ENCODE measurements at places on chromosomes 4 and X.

- no peak for DNase-seq
Measured at GRCh38 chrX:40984962-40985361, 100.3 kb upstream of the USP9X start.

DNA sequence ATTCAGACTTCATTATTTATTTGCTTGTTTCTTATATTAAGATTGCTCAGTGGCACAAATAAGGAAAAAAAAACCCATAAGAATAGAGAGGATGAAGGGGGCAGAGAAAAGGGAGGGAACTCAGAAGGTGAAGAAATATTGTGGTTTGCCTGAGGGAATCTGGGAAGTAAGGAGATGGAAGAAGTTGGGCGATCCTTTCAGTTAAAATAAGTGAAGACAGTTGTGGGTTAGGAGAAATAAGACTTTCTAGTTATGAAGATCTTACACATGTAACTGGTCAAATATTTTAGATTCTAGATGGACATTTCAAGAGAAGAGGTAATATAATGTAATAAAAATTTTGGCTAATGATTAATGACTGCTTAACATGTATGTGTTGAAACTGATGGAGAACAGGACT, 138.7 kb upstream of the LIMCH1 start:
- DNase-seq: no peak

- DNase-seq: no peak
Measured at GRCh38 chr4:24763631-24764297, 31.6 kb upstream of the SOD3 start.

GRCh38 chr4:125244848-125245450, 69.8 kb upstream of the FAT4 start:
- DNase-seq: no peak

DNA sequence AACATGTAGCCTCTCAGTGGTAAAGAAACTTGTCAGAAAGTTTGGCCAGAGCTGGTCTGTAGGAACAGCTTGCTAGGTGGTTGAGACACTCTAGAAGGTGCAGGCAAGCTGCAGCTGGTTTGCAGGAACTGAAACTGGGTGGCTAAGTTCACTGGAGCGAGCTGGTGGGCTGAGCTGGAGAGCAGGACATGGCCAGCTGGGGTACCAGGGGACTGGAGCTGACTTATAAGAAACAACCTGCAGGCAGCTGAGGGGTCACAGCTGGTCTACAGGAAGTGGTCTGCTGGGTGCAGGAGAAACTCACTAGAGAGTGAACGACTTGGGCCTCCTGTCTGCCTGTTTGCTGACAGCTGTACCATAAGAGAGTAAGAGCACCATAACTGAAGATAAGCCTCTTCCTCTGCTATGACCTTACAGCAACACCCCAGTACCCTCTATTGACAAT, 157.1 kb upstream of the LNX1 start:
- DNase-seq: no peak

- DNase-seq: no peak
Measured at GRCh38 chrX:50075630-50076339, 125.0 kb downstream of the AKAP4 start.

DNA sequence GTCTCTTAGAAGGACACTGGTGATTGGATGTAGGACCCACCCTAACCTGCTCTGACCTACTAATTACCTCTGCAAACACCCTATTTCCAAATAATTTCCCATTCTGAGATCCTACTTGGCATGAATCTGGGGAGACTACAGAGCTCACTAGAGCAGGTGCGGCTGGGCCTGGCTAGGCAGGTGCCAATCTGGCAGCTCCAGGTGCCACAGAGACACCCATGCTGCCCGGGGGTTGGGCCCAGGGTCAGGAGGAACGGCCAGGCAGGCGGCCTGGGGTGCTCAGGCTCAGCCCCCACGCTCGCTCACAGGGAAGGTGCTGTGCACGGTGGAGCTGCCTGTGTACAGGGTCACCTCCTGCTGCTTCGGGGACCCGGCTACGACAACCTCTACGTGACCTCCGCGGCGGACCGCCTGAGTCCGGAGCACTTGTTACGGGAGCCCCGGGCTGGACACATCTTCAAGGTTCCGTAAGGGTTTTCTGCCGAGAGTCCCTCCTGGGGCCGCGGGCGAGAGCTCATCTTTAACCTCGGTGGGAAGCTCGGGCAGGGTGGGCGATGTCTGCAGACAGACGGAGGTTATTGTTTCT, 26.5 kb upstream of the PLCXD1 start:
- no peak for DNase-seq

DNA sequence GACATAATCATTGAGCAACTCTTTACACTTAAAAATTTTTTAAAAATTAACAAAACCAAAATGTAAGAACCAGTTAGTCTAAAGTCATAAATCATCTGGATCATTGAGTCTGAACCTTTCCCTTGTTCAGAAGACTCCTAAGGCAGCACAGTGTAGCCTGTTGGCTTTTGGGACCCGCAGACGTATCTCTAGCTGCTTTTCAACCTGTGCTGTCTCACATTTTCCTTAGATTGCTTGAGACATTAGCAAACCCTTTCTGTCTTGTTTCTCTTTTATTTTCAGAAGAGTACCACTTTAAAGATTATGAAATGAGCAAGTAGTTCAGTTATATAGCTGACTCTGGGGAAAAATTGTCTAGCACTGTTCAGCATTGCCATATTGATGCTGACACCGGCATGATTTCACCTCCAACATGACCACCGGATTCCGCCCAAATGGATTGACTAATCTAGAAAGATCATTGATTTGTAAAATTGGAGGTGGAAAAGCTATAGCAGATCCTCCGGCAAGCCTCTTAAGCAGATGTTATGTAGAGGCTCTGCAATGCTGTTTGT, 8.9 kb downstream of the TCEANC start:
- DNase-seq: no peak

DNA sequence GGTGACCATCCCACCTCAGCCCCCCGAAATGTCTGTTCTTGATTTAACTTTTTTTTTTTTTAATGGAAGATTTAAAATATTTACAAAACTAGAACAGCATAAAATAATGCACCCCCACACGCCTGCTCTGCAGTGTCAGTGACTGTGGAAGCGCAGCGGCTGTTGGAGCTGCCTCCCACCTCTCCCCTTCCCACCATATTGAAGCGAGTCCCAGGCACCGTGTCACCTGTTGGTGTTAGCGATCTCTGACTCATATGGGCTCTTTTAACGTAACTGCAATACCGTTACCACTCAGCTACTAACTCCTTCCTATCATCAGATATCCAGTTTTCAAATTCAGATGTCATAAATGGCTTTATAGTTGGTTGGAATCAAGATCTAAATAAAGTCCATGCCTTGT, 17.1 kb upstream of the TADA2B start:
- DNase-seq: no peak

- no peak for DNase-seq
Measured at GRCh38 chr4:173448103-173448502, 49.2 kb upstream of the SCRG1 start.

GRCh38 chrX:139825618-139826017, 107.2 kb downstream of the ATP11C start:
- DNase-seq: no peak

DNA sequence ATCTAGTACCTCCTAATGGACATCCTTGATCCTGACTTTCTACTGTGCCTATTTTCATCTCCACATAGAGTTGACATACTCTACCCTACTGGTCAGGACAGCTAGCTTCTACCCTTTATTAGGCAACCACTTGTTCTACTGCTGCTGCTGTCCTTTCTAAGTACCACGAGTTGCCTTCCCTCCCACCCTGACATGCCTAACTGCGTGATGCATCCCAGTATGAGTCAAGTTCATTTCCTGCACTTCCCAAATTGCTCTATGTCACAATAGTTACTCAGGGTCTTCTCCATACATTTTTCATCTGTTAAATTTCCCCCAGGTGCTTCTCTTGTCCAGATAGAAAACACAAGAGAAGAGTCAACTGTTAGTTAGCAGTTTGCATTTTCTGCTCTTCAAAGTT, 133.4 kb downstream of the TBC1D19 start:
- DNase-seq: no peak

GRCh38 chrX:115284877-115285276, 4.6 kb upstream of the LUZP4 start:
- DNase-seq: no peak

- DNase-seq: no peak
Measured at GRCh38 chrX:71453056-71453455, 79.8 kb upstream of the OGT start.

DNA sequence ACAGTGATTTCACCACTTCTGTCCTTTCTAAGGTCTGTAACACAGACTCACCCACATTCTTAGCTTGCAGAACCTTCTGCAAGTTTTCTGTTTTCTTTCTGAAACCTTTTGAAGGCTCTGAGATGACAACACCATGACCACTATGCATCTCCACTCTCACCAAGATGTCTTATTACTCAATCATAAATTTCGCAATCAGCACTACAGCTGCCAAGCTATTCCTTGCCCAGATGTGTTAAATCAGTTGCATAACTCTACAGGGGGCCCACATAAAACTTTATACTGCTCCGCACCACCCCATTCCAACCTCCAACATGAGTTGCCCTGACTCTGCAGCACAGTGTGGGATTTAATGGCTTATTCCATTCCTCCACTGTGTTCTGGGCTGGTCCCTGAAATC, 229.9 kb downstream of the COL25A1 start:
- DNase-seq: no peak

- no peak for DNase-seq
Measured at GRCh38 chr4:140133576-140133975, 20.4 kb downstream of the MAML3 start.

- DNase-seq: no peak
Measured at GRCh38 chr4:41851621-41852020, 83.6 kb upstream of the TMEM33 start.

DNA sequence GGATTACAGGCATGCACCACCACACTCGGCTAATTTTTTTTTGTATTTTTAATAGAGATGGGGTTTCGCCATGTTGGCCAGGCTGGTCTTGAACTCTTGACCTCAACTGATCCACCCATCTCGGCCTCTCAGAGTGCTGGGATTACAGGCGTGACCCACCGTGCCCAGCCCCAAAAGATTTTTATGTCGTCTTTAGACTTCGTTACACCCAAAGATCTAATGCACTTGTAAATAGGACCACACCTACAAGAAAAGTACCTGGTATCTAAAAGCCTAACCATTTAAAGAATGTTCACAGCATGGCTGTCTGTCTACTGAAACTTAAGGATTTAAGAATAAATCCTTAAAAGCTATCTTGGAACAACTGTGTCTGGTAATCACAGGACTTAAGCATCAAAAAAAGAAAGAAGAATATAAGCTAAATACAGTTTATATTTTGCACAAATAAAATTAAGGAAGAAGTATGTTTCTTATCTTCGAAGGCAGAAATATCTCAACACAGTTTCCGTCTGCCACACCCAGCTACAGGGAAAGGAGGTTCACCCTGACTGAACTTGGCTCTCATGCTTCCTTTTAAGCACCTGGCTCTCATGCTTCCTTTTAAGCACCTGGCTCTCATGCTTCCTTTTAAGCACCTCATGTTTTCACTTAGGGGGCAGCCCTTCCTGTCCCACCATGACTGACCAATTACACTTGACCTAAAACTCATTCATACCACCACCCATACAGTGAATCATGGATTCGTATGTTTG, 92.0 kb upstream of the STS start:
- no peak for DNase-seq

All from stimulated activated CD4-positive, alpha-beta T cell treated with anti-CD3 and anti-CD28 coated beads, TNF-alpha, amount 100 ng/mL, for 24 hours (primary cell).